ENCODE measurements at places on chromosomes 5 and 9. TPM values are rescaled to one million over a fixed set of nuclear protein-coding genes. Genes with fewer than 3 reads are reported as not detected.

DNA sequence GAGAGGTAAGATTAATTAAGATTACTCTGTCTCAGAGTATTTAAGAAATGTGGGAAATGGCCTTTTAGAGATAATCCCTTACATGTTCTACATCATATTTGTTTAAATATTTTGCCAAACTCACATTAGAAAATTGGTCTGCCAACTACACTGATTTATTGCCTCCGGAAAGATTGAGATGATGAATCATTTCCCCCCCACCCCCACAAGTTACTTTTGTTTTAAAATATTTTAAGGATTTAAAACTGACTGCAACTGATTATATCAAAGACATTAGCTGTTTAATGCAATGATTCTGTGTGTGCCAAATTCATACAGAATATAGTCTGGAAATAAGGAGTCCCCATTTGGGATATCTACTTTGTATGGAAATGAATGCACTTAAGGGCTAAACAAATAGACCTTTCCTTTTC, 674.4 kb downstream of the PRR16 start:
- DNase-seq: no peak

CCNB1 gene
- total RNA-seq: 2.7 TPM

DNA sequence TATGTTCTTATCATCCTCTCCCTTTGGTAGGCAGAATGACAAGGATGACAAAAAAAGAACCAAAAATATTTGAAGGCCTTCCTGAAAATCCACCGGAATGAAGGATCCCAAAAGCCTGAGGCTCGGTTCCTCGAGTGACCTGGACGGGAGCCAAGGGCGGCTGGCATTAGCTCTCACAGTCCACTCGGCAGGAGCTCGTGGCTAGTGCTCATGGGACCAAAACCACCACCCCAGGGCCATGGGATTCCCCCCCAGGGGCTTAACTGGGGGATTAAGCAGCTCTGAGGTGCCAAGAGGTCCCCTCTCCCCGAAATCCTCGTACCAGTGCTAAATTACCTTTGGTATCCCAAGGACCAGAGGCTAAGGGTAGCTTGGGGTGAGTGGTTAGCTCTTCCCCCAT, 586 bp upstream of the PDZD2 start:
- DNase-seq: peak; percentile 31

PCDHA12 gene
- total RNA-seq: not detected

PTGDS gene
- 23.3 TPM for total RNA-seq

PCBD2 gene
- 24.7 TPM for total RNA-seq

OR4F3 gene
- total RNA-seq: not detected

GPSM1 gene
- 1.3 TPM for total RNA-seq

GRCh38 chr9:76580188-76580587, 121.2 kb downstream of the GCNT1 start:
- DNase-seq: no peak

GRCh38 chr5:123438244-123438643, 15.0 kb upstream of the CEP120 start:
- DNase-seq: no peak

- no peak for DNase-seq
Observed at GRCh38 chr5:170114271-170114670, 8.6 kb downstream of the FOXI1 start.

SPINK7 gene
- total RNA-seq: not detected

FLT4 gene
- 7.3 TPM for total RNA-seq

PCDHGC3 gene
- 18.0 TPM for total RNA-seq

GRCh38 chr5:10988622-10989021, 227.6 kb upstream of the DAP start:
- DNase-seq: no peak
